ENCODE measurements at places on chromosomes 4 and X.

- DNase-seq = no peak
Observed at GRCh38 chr4:42339935-42340406, 57.3 kb upstream of the SHISA3 start.

DNA sequence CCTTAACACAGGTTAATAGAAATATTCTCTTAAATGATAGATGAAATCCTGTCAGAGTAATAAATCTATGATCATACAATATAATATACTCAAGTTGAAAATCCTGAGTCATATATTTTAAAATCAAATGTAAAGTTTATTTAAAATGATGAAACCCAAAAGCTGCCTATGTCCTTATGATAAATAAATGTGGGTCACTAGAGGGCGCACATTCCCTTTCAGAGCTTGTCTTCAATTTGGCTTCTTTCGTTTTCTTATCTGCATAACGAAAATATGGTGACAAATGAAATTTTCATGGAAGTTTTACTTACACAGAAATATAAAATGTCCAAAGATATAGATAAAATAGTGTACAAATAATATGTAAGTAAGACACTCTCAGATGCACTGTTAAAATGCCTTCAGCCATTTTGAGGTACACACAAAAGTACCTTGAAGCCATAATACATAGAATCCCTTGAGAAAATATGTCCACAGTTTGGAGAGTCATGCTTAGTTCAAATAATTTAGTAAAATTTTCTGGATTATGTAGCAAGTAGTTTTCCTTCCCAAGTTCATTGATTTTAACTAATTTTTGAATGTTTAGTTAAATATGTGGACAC lies 680.4 kb downstream of the DMD start:
- peak; percentile 73 for DNase-seq

DNA sequence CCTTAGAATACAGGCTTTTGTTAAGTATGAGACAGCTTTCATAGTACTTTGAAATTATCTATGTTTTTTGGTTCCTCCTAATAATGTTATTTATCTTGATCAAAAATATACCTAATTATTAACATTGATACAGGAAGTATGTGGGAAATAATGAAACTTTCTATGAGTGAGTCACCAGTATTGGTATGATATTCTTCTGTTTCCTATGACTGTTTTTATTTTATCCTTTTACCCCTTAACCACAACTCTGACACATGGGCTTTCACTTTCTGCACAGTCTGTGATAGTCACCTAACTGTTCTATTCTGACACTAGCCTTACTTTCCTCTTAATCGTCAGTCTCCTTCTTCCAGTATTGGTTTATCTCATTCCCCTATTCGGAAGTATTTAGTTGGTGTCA lies 4.7 kb downstream of the THAP9 start:
- no peak for DNase-seq

GRCh38 chr4:128551280-128551679 lies 258.2 kb upstream of the JADE1 start:
- no peak for DNase-seq

DNA sequence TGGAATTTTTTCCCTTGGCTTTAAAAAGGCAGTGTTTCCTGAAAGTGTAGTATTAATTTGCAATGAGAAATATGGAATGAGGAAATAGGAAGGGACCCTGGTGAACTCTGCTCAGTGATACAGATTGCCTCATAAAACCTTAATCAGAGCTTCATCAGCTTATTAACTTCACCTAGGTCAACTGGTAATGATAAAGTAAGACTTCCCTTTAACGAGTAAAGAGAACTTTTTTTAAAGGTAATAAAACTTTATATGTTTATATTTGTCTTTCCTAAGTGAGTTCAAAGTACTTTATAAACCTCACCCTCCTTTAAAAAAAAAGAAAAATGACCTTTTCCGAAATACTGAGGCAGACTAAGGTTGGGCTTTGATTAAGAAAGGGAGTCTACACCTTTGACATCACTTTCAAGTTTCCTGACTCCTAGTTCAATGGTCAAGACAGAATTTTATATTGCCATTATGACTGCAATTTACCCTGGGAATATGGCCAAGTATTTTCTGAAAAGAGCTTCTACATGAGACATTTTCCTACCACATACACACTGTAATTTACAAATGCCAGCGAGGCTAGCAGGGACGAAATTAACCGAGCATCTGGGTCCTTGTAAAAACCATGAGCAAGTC lies 706.3 kb upstream of the TENM3 start:
- no peak for DNase-seq

GRCh38 chr4:15237648-15238230 lies 190.1 kb upstream of the C1QTNF7 start:
- no peak for DNase-seq

GRCh38 chr4:140156529-140157171 lies 2.7 kb upstream of the MAML3 start:
- DNase-seq = no peak

DNA sequence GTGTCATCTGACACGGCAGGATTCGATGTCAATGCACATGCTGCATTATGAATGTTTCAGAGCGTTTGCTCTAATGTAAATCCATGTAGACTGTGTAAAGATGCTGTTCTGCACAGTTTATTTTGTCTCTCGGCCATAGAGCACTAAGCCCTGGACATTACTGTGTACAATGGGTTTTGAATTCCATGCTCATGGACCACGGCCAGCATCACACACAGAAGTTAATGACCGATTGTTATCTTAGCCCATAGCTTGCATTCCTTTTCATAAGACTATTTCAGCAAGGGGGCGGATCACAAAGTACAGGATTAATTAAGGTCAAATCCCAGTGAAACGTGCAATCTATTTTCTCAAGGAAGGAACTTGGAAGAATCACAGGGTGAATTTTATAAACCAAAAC lies 286.1 kb upstream of the TENM3 start:
- DNase-seq = peak; percentile 75

DNA sequence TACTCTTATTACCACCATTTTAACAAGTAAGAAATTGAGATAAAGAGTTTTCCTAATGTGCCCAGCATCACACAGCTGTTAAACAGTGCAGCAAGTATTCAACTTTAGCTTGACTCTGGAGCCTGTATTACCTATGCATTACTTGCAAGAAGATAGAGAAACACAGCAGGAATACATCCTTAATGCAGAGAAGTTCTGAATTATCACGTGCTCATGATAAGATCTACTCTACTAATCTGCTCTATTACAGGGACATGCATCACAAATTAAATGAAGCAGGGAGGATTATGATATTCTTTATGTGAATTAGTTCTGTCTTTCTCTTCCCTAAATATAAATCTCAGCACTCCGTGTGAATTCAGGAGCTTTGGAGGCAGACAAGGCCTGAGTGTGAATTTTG lies 39.0 kb upstream of the PDGFC start:
- DNase-seq = no peak

- DNase-seq = peak; percentile 64
Observed at GRCh38 chr4:72701987-72702819, 133.2 kb upstream of the ADAMTS3 start.

DNA sequence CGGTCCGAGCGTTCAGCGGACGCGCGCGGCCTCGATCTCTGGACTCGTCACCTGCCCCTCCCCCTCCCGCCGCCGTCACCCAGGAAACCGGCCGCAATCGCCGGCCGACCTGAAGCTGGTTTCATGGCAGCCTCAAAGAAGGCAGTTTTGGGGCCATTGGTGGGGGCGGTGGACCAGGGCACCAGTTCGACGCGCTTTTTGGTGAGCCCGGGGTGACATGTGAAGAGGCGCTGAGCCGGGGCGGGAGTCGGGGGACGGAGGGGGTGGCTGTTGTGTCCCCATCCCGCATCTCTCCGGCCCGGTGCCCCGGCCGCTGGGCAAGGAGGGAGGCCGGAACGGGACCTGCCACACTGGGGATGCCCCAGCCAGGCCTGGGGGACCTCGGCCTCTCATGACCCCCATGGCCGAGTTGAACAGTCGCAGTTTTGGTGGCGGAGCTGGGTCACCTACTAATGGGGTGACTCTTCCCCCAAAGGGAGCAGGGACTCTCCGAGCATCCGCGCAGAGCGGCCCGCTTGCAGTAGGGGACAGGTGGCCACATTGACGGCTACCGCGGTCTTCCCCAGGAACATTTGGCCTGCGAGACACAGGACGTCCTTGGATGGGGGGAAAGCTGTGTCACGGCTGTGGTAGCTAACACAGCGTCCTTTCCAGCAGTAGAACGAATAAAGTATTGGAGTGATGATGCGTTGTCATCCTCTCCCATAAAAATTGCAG lies at the start of gene GK:
GK (plus strand) TSS at position 9 of the 717 bp plus-strand sequence; CDS start at position 124, 115 bp downstream.
- DNase-seq = peak; percentile 58

DNA sequence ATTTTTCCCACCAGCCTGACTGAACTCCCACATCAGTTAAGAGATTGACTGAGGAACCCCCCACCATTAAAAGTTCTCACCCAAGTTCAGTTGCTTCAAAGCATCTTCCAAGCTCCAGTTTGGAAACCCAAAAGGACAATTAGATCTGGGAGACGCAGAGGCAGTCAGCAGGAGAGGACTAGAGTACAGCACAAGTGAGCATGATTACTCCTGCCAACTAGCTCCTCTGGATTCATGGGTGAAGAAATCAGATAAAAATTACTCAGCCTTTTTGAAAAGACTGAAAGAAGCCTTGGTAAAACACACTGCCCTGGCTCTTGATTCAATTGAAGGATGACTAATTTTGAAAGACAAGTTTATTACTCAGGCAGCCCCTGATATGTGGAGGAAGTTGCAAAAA lies 297.5 kb downstream of the ADAM29 start:
- no peak for DNase-seq

- peak; percentile 2 for DNase-seq
Observed at GRCh38 chr4:187711586-187711985, 284.0 kb upstream of the ZFP42 start.

- DNase-seq = no peak
Observed at GRCh38 chr4:61853041-61853440, 652.9 kb downstream of the ADGRL3 start.

DNA sequence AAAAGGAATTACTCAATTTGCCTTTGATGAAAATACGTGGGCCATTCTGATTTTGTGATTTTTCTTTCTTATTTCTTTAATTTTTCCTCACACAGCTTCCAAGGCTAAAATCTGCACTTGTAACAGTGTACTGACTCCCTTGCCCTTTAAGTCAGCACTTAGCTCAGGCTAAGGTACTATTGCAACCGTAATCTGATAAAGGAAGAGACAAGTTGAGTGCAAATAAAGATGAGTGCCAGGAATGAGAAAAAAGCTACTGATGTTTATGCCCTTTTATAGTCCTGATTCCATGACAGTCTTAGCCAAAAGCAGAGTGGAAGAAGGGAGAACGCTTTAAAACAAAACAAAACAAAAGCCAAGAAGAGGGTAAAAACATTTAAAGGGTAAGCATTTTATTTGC lies 6.0 kb downstream of the DMD start:
- no peak for DNase-seq

DNA sequence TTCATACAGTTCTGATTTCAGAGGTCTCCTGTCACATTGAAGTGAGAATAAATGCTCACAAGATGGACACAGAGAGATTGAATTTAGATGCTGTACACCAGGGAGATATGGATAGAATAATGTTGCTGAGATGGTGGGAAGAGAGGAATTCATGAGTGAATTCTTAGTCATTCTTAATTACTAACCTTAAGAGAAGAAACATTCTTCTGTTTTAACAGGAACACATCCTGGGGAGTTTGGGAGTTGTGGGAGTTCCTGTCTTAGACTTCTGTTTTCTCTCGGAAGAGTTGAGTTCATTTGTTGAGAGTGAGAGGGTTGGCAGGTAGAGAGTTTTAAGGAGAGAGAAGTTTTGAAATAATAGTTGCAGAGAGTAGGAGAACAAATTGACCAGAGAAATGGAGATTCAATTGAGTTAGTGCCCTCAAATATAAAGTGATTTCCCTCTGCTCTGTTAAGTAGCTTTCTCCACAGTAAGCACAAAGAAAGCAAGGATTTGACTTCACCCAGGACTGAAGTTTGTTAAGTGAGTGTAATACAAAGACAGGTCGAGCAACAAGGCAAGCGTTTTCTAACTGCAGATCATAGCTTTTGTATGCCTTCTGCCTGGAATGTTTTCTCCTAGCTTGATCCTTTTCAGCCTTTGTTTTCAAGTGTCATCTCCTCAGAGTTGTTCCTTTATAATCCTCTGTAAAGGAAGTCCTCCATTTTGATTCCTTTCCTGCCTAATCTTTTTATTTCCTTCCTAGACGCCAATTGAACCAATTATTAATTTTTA lies 205.9 kb downstream of the RAPGEF2 start:
- no peak for DNase-seq

- no peak for DNase-seq
Observed at GRCh38 chr4:21638171-21638725, 310.3 kb downstream of the KCNIP4 start.

DNA sequence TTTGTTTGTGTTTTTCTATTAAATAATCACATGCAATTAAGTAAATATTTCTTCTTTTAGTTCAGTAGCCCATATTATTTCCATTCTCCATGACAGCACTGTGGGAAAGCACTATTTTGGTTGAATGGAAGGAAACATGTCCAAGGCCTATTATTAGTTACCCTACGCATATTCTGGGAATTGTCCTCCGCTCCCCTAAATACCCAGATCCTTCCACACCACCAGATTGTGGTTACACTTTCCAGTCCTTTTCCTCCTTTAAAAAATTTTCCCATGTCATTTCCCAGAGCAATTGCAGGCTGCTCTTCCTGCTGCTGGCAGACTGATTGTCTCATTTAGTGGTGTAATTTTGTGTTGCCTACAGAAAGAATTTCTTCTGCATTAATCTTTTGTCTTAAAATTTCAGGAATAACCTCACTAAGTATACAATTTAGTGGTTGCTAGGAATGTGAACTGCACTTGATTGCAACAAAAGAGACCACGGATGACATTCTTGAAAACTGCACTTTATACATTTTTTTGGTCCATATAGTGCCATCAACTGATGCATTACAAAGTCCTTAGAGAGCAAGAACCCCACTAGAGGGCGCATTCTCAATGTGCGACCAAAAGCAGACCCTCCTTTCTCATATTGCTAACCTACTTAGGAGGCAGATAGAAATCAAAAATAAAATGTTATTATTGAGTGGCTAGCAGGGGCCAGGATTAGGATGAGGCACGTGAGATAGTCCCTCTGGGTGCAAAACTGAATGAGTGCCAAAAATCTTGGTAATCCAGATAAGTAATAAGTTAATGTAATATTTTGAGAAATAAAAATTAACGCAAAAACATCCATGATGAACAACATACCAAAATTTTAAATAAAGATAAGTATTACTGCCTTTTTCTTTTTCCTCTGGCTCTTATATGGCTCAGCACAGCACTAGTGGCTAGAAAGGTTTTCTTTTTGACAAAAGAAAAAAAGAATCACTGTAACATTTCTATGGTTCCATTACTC lies 98.8 kb upstream of the IQCM start:
- peak; percentile 78 for DNase-seq

- DNase-seq = peak; percentile 63
Observed at GRCh38 chrX:55908661-55909212, 191.2 kb downstream of the RRAGB start.

GRCh38 chr4:147765121-147765529 lies 33.2 kb downstream of the ARHGAP10 start:
- no peak for DNase-seq

DNA sequence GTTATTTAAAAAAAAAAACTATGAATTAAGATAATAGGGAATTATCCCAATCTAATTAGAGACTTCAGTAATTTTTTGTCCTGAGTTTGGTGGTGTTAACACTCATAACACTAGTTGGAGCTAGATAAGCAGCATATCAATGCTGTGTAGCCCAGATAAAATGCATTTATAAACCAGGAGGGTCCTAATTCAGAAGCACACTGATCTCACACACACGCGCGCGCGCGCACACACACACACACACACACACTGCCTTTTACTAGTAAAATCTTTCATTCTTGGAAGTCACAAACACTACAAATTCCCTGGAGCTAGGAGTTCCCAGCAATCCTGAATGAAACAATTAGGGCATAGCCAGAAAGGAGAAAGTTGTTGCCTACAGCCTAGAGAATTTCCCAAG lies 3.2 kb downstream of the UNC5C start:
- DNase-seq = peak; percentile 53

- DNase-seq = no peak
Observed at GRCh38 chrX:29066516-29066915, 479.3 kb downstream of the IL1RAPL1 start.

Measured in eye (tissue), 1 donor.